Astrocyte of the spinal cord (primary cell): ENCODE measurements at places on chromosomes 3 and 15.

DNA sequence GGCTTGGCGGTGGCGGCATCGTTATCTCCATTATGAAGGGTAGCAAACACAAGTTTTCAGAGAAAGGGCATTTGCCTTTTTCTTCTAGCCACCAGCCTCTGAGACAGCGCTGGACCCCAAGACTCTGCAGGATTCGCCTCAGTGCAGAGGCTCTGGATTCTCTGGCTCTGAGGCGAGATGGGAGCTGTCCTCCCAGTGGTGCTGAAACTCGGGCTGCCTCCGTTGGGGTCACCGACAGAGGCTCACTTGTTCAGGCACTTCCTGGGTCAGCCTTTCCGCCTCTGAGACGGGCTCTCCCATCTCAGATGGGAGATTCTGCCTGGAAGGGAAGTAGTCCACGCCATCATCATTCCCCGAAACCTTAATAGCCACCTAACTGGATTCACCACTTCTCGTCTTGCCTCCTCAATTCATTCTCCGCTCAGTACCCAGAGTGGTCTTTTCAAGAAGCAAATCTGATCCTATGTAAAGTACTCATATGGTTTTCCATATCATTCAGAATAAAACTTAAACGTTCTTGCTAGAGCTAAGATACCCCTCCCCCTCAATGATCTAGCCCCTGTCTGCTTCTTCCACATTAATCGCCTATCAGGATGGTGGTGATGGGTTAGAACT, 76.9 kb downstream of the RHCG start:
- DNase-seq = no peak

- DNase-seq = no peak
Observed at GRCh38 chr15:74763416-74763815, 14.8 kb downstream of the CYP1A2 start.

DNA sequence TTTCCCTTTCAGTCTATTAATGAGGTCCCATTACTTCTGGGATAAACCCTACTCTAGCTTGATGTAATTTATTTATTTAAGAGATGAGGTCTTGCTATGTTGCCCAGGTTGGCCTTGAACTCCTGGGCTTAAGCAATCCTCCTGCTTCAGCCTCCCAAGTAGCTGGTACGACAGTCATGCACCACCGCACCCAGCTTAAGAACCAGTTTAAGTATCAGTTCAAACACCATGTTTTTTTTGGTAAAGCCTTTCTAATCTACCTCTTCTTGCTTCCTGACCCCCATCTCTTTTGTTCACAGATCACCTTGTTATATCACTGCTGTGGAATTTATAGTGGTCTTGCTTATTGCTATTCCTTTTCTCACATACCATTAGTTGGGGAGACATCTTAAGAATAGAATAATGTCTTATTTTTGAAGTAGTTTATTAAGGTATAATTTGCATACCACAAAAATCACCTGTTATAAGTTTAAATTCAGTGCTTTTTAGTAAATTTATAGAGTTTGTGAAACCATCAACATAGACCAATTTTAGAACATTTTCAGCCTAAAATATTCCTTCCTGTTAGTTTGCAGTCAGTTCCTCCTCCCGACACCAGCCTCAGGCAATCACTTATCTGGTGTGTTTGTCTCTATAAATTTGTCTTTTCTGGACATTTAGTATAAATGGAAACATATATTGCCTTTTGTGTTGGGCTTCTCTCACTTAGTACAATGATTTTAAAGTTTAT, 257.9 kb downstream of the PDCD6IP start:
- no peak for DNase-seq

DNA sequence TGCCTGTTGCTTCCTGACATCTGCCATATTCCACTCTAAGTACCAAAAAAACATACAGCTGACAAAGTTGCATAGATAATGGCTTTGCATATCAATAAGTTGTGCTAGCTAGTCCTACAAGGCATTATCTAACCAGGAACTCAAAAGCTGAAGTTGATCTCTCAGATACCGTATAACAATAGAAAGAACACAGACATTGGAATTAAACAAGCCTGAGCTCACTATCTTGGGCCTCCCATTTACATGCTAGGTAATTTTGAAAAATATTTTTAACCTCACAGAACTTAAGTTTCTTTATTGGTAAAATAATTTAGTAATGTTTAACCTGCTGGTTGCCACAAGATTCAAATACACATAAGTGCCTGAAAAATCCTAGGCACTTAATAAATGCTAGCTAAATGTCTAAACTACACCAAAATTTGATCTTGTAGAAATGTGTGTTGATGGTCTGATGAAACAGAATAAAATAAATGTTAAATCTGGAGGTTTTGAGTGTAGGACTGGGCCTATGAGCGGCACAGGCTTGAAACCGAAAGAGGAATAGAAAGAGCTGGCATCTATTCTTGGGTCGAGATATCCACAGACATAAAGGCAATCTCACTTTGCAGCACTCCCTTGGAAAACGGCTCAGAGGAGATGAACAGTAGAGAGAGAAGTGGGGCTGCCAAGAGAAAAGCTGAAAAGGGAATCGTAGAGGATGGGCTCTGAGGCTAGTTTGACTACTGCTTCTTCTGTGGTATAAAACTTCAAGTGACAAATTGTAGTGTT, 29.9 kb upstream of the TTC14 start:
- DNase-seq = no peak

DNA sequence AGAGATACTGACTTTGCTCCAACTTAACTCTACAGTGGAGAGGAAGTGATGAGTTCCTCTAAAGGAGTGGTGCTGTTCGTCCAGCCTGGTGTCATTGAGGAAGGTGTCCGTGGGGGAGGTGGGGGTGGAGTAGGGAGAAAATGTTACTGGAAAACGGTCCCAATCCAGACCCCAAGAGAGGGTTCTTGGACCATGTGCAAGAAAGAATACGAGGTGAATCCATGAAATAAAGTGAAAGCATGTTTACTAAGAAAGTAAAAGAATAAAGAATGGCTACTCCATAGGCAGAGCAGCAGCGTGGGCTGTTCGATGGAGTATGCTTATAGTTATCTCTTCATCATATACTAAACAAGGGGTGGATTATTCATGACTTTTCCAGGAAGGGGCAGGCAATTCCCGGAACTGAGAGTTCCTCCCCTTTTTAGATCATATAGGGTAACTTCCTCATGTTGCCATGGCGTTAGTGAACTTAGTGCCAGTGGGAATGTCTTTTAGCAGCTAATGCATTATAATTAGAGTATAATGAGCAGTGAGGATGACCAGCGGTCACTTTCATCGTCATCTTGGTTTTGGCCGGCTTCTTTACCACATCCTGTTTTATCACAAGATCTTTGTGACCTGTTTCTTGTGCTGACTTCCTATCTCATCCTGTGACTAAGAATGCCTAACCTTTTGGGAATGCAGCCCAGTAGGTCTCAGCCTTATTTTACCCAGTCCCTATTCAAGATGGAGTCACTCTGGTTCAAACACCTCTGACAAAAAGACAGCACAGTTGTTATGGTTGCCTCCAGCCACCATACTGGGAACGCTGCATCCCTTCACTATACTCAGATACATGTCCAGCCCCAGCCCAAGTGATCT, 38.6 kb downstream of the CLEC3B start:
- DNase-seq = peak; percentile 66

- no peak for DNase-seq
Observed at GRCh38 chr3:164641071-164641470, 437.2 kb downstream of the SI start.

DNA sequence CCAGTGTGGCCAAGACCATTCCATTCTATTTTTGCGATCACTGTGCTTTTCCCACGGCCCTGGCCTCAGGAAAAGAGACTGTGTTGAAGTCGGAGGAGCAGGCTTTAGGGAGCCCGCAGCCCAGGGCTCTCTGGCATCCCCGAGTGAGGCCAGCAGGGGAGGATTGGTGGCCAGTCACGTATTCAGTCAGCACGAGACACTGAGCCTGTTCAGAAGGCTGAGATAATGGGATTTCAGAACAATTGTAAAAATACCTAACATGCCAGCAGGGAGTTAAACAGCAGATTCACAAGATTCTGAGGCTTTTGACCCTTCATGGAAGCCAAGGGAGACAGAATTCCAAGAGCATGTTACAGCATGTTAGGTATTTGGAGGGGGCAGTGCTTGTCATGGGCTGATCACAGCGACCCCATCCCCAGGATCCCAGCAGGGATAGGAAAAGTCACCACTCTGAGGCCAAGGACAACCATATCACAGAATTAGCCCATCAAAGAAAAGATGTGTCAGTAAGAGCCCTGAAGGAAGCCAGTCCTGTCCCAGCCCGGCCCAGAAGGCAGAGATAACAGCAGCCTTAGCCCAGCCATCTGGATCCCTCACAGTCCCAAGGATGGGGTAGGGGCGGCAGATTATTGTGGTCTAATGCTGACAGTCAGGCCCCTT, 40.6 kb downstream of the AMOTL2 start:
- peak; percentile 57 for DNase-seq

DNA sequence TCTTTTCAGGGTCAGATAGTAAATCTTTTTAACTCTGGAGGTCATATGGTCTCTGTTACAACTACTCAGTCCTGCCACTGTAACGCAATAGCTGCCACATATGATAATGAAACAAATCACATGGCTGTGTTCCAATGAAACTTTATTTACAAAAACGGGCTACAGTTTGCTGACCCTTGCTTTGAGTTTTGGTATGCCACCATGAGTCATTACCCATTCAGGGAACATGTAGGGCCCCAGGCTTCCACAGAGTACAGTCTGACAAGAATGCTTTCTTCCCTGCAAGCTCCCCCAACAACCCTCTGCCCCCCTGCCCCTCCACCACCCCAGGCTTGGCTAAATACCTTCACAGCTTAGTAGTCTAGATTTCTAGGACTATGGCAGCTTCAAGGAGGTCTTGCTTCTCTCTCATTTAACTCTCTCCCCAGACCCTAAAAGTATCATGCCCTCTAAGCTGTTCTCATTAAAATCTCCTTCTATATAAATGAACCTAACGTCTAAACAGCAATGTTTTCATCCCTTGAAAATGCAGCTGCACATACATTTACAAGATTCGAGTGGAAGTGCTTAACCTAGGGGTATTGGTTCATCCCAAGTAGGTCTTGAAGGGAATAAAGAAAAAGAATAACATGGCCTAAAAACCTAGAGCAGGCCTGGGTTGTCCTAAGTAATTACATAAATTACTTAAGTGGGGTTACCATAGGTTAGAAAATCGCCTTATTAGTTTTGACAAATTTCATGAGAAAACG, 117.8 kb upstream of the PRICKLE2 start:
- peak; percentile 87 for DNase-seq

DNA sequence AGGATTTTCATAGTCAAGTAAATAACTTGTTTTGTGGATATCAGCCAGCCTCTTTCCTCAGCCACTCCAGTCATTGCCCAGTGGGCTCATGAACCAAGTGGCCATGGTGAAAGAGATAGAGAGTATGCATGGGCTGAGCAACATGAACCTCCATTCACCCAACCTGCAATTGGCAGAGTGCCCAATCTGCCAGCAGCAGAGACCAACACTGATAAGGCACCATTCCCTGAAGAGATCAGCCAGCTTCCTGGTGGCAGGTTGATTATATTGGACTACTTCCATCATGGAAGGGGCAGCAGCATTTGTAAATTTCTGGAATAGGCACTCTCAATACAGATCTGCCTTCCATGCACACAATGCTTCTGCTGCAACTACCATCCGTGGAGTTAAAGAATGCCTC, 10.3 kb upstream of the MCF2L2 start:
- DNase-seq = no peak

- no peak for DNase-seq
Observed at GRCh38 chr3:34942256-34942655, 697.1 kb upstream of the ARPP21 start.

DNA sequence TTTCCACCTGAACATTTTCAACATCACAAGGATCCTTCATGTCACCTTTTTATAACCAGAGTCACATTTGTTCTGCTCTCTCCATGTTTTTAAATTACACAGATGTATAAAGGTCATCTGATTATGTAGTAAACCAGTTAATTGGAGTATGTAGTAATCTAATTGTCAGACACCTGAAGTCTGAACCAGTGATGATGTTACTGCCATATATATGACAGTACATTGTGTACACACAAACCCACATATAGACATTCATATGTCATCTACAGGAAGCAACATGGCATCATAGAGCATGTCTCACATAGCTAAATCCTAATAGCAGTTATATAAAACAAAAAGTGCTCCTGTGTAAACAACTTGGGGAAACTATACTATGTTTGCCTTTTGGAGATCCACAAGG, 95.9 kb upstream of the PRR23C start:
- DNase-seq = no peak

- DNase-seq = no peak
Observed at GRCh38 chr3:137172728-137173127, 214.9 kb downstream of the IL20RB start.

- no peak for DNase-seq
Observed at GRCh38 chr3:12328132-12328836, 39.4 kb downstream of the PPARG start.

GRCh38 chr3:99248913-99249312, 347.4 kb upstream of the DCBLD2 start:
- DNase-seq = peak; percentile 27

DNA sequence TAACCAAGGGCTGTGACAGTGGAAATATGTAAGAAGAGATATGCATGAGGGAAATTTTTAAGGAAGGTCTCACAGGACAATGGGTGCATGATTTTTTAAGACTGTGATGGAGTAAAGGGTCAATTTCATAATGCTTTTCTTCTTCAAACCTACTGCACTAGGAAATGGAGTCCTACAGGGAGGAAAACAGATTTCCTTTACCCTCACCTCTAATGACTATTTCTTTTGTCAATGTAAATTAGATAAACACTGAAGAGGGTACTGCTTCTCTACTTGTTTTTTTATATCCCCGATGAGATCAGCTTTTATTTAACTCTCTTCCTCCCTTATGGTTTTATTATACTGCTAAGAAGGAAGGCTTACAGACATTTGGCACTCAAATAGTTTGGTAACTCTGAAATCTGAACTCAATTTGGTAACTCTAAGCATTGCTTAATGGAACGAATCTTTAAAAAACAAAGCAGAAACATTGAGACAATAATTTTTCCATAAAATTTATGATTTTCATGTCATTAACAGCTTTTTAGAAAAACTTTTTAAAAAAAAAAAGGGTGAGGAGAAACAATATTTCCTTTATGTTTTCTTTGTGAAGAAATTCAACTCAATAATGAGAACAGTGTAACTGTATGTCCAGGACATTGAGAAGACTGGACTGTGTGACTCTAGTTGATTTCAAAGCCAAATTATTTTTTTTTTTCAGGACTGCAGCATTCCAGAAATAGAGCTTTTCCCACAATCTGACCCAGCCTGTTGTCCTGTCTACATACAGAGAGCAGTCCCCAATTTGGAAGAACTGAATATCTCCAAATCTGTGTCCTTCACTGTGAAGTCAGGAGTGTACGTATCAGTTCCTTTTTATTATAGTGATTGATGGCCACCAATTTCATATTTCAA, 64.4 kb downstream of the CRYBG3 start:
- no peak for DNase-seq

- no peak for DNase-seq
Observed at GRCh38 chr15:91857772-91858171, 4.3 kb downstream of the SLCO3A1 start.

DNA sequence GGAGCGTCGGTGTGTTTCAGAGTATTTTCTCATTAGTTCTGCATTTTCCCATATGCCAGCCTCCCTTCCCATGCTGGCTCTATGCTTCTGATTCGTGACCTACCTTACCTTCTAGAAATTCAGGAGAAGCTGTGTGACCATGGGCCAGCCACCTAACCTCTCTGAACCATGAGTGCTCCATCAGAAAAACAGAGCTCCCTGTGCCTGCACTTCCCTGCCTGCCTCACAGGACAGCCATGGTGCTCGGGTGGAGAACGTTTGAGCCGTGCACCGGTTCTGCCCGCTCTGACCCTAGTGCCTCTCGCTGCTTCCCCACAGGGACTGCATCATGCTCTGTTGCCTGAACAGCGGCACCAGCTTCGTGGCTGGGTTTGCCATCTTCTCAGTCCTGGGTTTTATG, 74.5 kb upstream of the SLC6A1 start:
- DNase-seq = no peak
